Spleen (tissue), 13 donors: ENCODE measurements at places on chromosomes 5 and 9.
A peak's percentile ranks its signal among the peaks of the same experiment; 100 is the strongest.

DNA sequence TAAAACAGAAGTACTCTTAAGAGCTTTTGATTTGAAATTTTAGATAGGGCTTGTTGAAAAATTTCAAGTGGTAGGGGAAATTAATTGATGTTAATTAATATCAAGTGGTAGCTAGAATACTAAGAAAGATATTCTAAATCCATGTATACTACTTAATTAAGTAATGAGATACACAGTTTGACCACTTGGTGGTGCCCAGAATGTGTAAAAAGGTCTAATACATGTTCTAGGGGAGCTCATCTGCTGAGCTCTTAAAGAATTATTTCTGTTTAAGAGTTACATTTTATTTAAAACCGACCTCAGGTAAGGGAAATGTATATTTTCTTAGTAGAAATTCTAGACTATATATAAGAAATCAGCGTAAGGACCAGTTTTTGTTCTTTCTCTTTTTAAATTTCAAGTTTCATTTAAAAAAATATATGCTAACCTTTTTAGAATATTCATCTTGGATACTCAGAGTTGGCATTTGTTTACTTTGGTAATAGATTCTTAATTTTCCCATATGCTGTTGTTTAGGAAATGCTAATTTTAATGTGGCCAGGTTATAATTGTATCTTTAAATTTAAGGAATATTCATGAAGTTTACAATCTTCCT lies 61.5 kb downstream of the LNPEP start:
- no peak for DNase-seq
- no peak overlapping the region for H3K4me3 ChIP-seq
- H3K27me3 ChIP-seq = no peaks in the 10 kb centered on the region
- H3K4me1 ChIP-seq = no peaks in the 10 kb centered on the region
- H3K27ac ChIP-seq = no peak overlapping the region
- H3K36me3 ChIP-seq = peaks cover 92% of the 10 kb centered on the region

DNA sequence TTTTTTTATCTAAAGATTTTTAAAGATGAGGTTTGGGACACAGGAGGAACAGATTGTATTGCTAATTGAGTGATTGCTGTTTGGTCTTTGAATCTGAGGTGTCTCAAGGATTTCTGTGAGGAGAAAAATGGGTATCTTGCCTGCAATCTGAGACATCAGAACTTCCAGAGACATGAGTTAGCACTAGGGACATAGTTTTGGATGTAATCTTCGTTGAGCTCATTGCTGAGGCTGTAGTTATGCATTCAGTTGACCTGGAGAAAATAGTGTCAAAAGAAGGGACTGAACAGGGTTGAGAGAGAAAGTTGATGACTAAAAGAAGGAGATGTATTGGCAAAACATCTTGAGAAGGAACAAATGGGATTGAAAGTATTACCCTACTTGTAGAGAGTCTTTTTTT lies 24.6 kb downstream of the C9orf85 start:
- H3K27me3 ChIP-seq = no peaks in the 10 kb centered on the region
- DNase-seq = no peak
- no peak overlapping the region for H3K4me3 ChIP-seq

- H3K27me3 ChIP-seq = no peaks in the 10 kb centered on the region
- H3K4me1 ChIP-seq = peaks cover 19% of the 10 kb centered on the region
- H3K4me3 ChIP-seq = no peak overlapping the region
- H3K27ac ChIP-seq = no peak overlapping the region
- DNase-seq = no peak
These were observed 105.3 kb downstream of the ARRDC3 start for GRCh38 chr5:91277840-91278239.

DNA sequence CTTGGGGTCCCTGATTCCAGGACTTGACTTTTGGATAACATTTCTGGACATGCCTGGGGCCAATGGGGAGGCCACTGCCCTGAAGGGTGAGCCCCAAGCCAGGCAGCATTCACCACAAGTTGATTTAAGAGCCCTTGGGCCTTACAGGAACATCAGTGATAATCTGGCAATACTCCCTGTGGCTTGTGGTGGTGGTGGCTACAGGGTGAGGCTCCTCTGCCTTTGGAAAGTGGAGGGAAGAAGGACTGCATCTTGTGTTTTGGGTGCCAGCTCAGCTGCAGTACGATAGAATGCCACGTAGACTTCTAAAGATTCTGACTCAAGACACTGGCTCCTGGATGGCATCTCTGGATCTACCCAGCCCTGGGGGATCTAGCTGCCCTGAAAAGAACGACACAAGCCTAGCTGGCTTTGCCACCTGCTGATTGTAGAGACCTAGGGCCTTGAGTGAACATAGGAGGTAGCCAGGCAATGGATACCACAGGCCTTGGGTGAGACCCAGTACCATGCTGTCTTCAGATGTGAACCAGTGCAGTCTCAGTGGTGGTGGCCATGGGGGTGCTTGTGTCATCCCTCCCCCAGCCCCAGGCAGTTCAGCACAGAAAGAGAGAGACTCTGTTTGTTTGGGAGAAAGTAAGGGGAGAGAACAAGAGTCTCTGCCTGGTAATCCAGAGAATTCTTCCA lies 79.0 kb upstream of the DAP start:
- no peaks in the 10 kb centered on the region for H3K4me1 ChIP-seq
- no peaks in the 10 kb centered on the region for H3K36me3 ChIP-seq
- no peak overlapping the region for H3K4me3 ChIP-seq
- H3K27ac ChIP-seq = no peak overlapping the region

DNA sequence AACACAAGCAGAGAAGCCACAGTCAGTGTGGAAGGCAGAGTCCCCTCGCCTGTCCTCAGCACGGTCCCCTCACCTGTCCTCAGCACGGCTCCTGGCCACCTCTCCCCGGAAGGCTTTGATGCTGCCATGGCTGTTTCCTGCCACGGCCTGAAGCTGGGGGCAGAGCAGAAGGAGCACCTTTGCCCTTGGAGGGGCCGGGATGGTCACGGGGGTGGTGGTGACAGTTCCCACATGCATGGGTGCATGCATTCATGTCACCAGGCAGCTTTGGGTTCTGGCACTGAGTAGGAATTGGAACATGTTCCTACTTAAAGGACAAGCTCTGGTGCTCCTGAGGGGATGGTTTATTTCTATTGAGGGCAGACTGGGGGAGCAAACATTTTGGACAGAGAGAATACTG lies 57.8 kb upstream of the PHYKPL start:
- DNase-seq = peak; percentile 47
- H3K27ac ChIP-seq = no peak overlapping the region
- no peak overlapping the region for H3K4me3 ChIP-seq
- no peaks in the 10 kb centered on the region for H3K27me3 ChIP-seq

- no peak overlapping the region for H3K27ac ChIP-seq
- peaks cover 30% of the 10 kb centered on the region for H3K4me1 ChIP-seq
- no peak for DNase-seq
- H3K36me3 ChIP-seq = no peaks in the 10 kb centered on the region
- H3K4me3 ChIP-seq = no peak overlapping the region
- H3K27me3 ChIP-seq = no peaks in the 10 kb centered on the region
These were observed 55.3 kb upstream of the IL17B start for GRCh38 chr5:149434162-149435014.

DNA sequence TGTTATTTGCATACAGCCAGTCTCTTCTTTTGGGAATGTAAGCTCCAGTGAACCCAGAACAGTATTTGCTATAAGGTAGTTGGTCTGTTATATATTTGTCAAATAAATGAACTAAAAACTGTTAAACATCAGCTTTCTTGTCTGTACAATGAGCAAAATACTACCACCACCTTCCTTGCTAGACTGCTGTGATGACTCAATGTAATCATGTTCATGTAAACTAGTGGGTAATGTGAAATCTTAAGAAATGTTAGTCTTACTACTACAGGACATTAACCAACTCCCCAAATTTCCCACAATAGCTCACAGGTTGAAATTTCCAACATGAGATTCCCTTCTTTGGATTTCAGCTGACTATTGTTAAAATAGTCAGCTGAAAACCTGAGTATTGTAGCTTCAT lies 176.1 kb downstream of the TRPM3 start:
- H3K27ac ChIP-seq = no peak overlapping the region
- no peaks in the 10 kb centered on the region for H3K4me1 ChIP-seq
- H3K27me3 ChIP-seq = no peaks in the 10 kb centered on the region

DNA sequence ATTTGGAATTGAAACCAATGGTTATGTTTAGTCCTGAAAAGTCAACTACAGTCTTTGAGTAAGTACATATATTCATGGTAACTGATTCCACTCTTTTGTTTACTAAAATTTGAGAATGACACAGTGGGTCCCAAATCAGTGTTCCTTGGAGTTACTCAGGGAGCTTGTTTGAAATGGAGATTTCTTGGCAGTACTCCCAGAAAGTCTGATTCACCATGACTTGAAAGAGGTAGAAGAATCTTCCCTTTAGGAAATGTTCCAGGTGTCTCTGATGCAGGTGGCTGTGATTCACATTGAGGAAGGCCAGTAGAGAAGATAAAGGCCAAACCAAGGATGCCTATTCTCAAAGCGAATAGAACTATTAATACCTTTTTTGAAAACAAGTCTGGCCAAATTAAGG lies 1078.3 kb downstream of the CDH12 start:
- H3K27ac ChIP-seq = no peak overlapping the region
- H3K4me1 ChIP-seq = no peaks in the 10 kb centered on the region
- H3K27me3 ChIP-seq = no peaks in the 10 kb centered on the region
- no peak for DNase-seq
- H3K4me3 ChIP-seq = no peak overlapping the region
- no peaks in the 10 kb centered on the region for H3K36me3 ChIP-seq

- H3K36me3 ChIP-seq = no peaks in the 10 kb centered on the region
- H3K27me3 ChIP-seq = no peaks in the 10 kb centered on the region
- no peak overlapping the region for H3K4me3 ChIP-seq
- DNase-seq = no peak
These were observed 495.0 kb downstream of the DMAC1 start for GRCh38 chr9:7304627-7304995.

DNA sequence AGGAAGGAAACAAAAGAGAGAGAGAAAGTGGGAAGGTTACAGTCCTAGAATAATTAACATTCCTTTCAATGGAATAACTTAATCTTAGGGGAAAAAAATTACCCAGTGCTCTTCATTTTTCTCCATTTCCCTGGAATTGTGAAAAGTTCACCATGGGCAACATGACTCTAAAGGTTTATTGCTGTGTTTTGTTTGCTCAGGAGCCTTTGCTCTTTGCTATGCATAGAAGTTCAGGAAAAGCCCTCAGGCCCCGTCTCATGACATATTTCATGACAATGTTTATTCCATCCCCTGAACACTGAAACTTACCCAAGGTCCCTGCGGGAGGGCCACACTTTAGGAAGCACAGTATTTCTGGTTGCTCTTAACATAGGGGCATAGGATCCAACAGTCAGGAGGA lies 9.8 kb upstream of the CTSL start:
- no peaks in the 10 kb centered on the region for H3K27me3 ChIP-seq
- no peak for DNase-seq
- H3K4me3 ChIP-seq = no peak overlapping the region
- H3K4me1 ChIP-seq = peaks cover 16% of the 10 kb centered on the region

DNA sequence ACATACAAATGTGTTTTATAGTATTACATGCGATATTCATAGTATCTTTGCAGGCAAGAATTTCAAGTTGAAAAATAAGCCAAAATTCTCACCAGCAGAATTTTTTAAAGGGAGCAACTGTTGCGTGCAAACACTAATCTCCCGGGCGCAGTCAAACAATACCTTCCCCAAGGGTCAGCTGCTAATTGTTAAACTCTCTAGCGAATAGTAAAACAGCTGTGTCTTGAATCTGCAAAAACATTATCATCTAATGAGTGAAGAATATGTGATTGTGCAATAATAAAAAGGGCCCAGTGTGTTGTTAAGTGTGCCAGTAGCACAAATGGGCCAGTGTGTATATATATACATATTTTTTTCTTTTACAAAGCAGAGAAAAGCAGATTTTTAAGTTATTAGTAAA lies 131.4 kb downstream of the CCDC192 start:
- H3K4me1 ChIP-seq = no peaks in the 10 kb centered on the region
- no peaks in the 10 kb centered on the region for H3K36me3 ChIP-seq
- H3K4me3 ChIP-seq = no peak overlapping the region
- no peak for DNase-seq
- H3K27me3 ChIP-seq = no peaks in the 10 kb centered on the region

DNA sequence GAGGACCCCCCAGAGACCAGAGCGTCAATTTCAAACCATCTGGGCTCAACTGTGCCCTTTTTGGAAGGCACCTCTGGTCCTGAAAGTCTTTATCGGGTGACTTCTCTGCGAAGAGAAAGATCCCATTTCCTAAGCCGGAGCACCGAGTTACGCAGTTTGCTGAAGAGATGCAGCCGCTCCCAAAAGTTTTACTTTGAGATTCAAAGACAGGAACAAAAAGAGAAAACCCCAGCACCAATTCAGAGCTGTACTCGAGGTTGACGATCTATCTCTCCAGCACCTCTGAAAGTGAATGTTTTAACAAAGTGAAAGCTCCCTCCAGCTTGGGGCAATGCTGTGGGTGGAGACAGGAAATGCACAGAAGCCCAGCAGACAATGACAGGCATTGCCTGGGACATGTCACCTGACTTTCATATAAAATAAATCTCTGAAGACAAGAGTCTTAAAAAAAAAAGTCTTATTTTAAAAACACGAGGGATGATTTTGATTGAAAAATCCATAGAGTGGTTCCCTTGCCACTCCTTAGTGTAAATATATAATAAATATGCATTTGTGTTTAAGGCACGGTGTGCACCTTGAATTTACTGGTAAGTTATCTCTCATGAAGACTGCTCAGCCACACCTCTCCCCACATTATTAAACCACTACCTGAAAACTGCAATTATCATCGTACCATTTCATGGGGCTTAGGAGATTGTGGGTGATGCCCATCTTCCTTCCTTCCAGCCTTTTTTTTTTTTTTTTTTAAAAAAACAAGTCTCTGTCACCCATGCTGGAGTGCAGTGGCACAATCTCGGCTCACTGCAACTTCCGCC lies 79.9 kb downstream of the FNBP1 start:
- H3K27ac ChIP-seq = peak overlapping the region; percentile 96
- no peaks in the 10 kb centered on the region for H3K36me3 ChIP-seq
- DNase-seq = peak; percentile 85

- H3K27me3 ChIP-seq = no peaks in the 10 kb centered on the region
- H3K4me3 ChIP-seq = no peak overlapping the region
- no peaks in the 10 kb centered on the region for H3K36me3 ChIP-seq
- DNase-seq = no peak
These were observed 41.6 kb downstream of the ADAMTS12 start for GRCh38 chr5:33850100-33850594.

DNA sequence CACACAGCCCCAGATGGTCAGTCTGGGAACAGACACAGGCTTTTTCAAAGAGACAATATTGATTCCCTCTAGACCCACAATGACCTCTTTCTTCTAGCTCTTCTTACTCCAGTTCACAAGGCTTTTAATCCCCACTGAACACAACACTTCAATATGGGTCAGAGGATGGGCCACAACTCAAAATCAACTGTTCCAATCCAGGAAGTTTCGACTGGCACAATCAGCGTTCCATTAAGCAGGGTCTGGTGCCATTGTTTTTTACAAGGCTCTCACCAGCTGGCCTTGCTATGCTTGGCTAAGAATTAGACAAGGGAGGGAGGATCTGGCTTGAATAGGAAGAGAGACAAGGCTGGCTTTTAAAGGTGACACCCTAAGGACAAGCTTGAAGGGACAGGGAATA lies 199.4 kb upstream of the SLC24A2 start:
- no peaks in the 10 kb centered on the region for H3K27me3 ChIP-seq
- H3K36me3 ChIP-seq = no peaks in the 10 kb centered on the region
- H3K27ac ChIP-seq = no peak overlapping the region
- DNase-seq = no peak
- no peaks in the 10 kb centered on the region for H3K4me1 ChIP-seq

- no peak for DNase-seq
- no peaks in the 10 kb centered on the region for H3K36me3 ChIP-seq
- no peak overlapping the region for H3K4me3 ChIP-seq
- no peaks in the 10 kb centered on the region for H3K4me1 ChIP-seq
These were observed 176.5 kb downstream of the TAF11L14 start for GRCh38 chr5:17810734-17811133.

- H3K4me3 ChIP-seq = no peak overlapping the region
- H3K36me3 ChIP-seq = no peaks in the 10 kb centered on the region
- DNase-seq = no peak
- no peak overlapping the region for H3K27ac ChIP-seq
These were observed 25.2 kb upstream of the HSPA9 start for GRCh38 chr5:138600446-138600845.
